T-helper 2 cell treated with Interferon-gamma antibody and Interleukin-4, amounts not matched to agents 100 ng/mL and 5 ng/mL, for 36 hours (primary cell): ENCODE measurements at places on chromosomes 4 and X. TPM values are rescaled to one million over a fixed set of nuclear protein-coding genes. Genes with fewer than 3 reads are reported as not detected.

Gene ASMT
- total RNA-seq = 0.20 TPM in 1 of 2 replicates, not detected in the other

Gene TLR3
- 0.39 and 0.41 TPM in 2 replicates for total RNA-seq

Gene NWD2
- total RNA-seq = not detected in 2 replicates

Gene TLR1
- 5.0 and 5.1 TPM in 2 replicates for total RNA-seq

Gene ZNF81
- 7.2 and 7.8 TPM in 2 replicates for total RNA-seq

Gene GABRG1
- not detected in 2 replicates for total RNA-seq

Gene ESX1
- total RNA-seq = 0.14 and 0.25 TPM in 2 replicates

Gene FSTL5
- total RNA-seq = not detected in 2 replicates

Gene LGI2
- total RNA-seq = not detected in 2 replicates

Gene RENBP
- 10.6 and 12.3 TPM in 2 replicates for total RNA-seq
